HFFc6 (cell line): ENCODE measurements at places on chromosomes 3 and 15. TPM values are rescaled to one million over a fixed set of nuclear protein-coding genes. Genes with fewer than 3 reads are reported as not detected.

The ZMYND10 gene
- total RNA-seq: 0.84 to 0.97 TPM in 2 of 3 replicates, not detected in the other

The NTRK3 gene
- total RNA-seq: not detected in 3 replicates

The OSTN gene
- 0.74 TPM in 1 of 3 replicates, not detected in the others for total RNA-seq

The KCNAB1 gene
- not detected in 3 replicates for total RNA-seq

The CHRFAM7A gene
- not detected in 3 replicates for total RNA-seq

The CHAC1 gene
- 21.7 to 24.0 TPM (median 23.7 TPM) in 3 replicates for total RNA-seq

- DNase-seq: no peak
Observed at GRCh38 chr3:40725031-40725430, 200.3 kb downstream of the ZNF621 start.

GRCh38 chr3:127177226-127177625 lies 15.7 kb upstream of the PRR23E start:
- no peak for DNase-seq

DNA sequence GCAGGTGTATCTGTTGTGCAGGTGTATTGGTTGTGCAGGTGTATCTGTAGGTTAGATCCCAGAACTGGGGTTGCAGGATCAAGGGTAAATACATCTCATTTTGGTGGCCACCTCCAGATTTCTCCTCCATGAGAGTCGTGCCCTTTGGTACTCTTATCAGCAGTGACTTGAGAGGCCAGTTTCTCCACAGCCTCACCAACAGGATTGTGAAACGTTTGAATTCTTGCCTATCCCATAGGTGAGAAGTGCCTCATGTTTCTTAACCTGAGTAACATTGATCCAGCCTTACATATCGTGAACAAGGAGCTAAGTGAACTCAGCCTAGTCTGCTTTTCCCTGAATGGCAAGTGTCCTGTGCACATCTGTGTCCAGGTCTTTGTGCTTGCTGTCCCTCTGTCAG lies 55.4 kb downstream of the CMTM8 start:
- DNase-seq: no peak

GRCh38 chr3:177060492-177060891 lies 136.8 kb downstream of the TBL1XR1 start:
- DNase-seq: no peak

- no peak for DNase-seq
Observed at GRCh38 chr3:143480344-143480743, 360.8 kb downstream of the CHST2 start.

GRCh38 chr3:100334488-100335351 lies at the start of gene NIT2:
Gene NIT2, plus strand, starts transcription at chr3:100334757. Its CDS starts 35 bp downstream, at chr3:100334792.
- peak; percentile 49 for DNase-seq

- no peak for DNase-seq
Observed at GRCh38 chr15:71812966-71813722, 2.8 kb downstream of the NR2E3 start.

DNA sequence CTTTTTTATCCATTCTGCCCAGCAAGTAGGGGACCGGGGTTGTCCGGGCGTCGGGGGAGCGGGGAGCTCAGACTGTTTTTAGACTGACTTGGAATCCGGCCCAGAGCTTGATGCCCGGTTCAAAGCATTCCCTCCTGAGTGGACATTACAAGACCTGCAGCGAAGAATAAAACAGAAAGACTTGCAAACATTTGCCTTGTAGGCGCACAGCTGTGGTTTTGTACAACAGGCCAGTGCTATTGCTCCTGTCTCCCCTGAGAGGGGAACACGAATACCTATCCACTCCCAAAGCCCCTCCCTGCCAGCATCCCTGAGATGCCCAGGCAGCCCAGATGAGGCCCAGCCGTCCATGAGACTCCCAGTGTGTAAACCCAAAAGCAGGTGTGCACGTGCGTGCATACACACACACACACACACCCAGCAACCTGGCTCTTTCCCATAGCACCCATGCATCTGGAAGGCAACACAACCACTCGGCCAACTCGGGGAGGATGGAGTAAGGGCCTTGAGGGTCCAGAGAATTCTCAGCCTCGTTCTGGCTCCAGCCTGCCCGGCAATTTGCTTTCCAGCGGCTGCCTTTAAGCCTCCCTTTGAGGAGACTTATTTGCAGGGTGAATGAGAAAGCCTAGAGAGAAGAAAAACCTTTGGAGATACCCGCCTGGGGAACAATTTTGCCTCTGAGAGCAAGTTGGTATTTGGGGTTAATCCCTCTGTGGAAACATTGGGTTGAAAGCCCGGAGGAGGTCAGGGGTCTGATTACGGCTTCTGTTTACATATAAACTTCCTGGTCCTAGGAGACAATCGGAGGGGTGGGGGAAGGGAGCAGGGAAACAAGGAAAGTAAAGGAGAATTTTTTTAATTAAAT lies 161.0 kb upstream of the HES1 start:
- DNase-seq: no peak

- DNase-seq: no peak
Observed at GRCh38 chr3:42702982-42703694, 540 bp upstream of the HHATL start.

- no peak for DNase-seq
Observed at GRCh38 chr3:149282836-149283235, 50.6 kb downstream of the TM4SF18 start.

- DNase-seq: no peak
Observed at GRCh38 chr3:64888840-64889392, 201.1 kb upstream of the ADAMTS9 start.

GRCh38 chr3:55526332-55527030 lies 39.4 kb upstream of the WNT5A start:
- DNase-seq: no peak

GRCh38 chr3:88779482-88779881 lies 327.9 kb upstream of the EPHA3 start:
- DNase-seq: no peak
